ENCODE measurements at places on chromosomes 3 and 15.
A peak's percentile ranks its signal among the peaks of the same experiment; 100 is the strongest.

GRCh38 chr3:159786489-159787177, 202.0 kb upstream of the IL12A start:
- no peak for DNase-seq

- DNase-seq = no peak
Observed at GRCh38 chr3:121979734-121980449, 42.2 kb downstream of the ILDR1 start.

GRCh38 chr3:177169936-177170722, 27.2 kb downstream of the TBL1XR1 start:
- no peak for DNase-seq

DNA sequence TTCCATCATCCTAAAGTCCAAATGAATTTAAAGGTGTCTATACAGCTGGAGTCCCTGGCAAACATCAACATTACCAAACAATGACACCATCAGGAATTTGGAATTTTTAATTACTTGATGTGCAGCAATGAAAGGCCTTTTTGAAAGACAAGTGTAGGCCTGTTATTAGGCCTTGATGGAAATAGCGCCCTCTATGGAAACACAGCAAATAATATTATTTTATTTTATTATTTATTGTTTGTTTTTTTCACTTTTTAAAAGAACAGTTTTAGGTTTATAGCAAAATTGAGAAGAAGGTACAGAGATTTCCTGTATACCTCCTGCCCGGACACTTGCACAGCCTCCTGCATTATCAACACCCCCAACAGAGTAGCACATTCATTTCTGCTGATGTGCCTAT, 18.1 kb upstream of the OR5AC2 start:
- no peak for DNase-seq

DNA sequence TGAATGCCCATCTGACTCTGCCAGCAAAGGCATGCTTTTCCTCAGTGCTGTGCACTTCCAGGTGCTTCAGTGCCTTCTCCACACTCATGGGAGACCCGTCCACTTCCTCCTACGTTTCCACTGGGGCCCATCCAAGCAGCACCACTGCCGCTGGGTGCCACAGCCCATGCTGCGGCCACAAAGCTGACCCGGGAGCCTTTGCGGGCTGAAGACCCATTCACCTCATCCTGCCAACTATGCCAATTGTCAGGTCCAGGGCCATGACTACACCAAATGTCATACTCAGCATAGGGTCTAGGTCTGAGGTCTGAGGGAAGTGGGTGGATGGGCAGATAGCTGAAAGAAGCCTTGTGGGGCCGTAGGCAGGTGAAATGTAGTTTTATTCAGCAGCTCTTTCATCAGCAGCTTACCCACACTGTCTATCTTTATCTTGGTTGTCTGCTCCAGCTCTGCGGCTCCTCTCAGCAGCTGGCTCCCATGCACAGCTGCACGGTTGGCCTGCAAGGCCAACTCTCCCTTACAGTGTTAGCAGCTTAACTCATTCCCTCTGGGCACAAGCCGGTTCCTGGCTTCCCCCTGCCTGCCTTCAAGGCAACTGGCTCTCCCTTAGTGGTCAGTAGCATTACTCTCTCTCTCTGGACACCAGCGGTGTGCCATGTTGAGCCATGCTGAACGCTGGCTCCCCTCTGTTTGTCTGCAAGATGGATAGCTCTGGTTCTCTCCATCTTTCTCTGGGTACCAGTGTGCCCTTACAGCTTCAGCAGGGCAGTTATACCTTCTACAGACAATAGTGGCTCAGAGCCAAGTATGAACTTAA, 63.7 kb upstream of the SIAH2 start:
- no peak for DNase-seq

- DNase-seq = no peak
Observed at GRCh38 chr15:70438776-70439175, 324.6 kb downstream of the UACA start.

DNA sequence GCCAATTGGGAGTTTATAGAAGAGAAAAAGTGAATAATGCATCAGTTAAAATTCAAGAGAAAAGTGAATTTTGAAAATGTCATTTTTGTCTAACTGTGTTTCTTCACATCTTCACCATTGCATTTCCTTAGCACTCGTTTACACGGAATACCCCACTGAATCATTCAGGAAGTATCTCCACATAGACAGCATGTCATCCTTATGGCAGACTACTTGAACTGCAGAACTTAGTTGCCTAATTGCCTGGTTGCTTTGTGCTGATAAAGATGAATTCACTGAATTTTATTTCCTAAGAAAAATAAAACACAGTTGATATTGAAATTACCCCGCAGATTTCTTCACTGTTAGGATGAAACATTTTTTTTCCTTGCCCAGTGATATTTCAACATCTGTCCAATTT, 627.1 kb downstream of the ROBO1 start:
- DNase-seq = no peak

GRCh38 chr15:67715170-67715569, 110.1 kb upstream of the SKOR1 start:
- peak; percentile 28 for DNase-seq

DNA sequence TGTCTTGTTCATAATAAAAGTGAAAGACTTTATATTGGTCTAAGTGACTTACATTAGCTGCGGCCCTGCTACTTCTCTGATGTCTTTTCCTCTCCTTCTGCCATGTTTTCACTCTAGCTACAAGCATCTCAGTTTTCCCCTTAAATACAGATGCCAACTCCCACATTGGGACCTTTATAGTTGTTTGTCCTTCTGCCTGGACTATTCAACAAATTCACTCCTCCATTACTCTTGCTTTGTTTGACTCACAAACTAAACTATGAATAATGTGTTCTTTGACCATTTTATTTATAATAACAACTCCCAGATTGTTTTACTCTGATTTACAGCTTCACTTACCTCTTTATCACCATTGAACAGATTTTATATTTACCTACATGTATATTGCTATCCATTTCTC, 1369.9 kb downstream of the SI start:
- no peak for DNase-seq

DNA sequence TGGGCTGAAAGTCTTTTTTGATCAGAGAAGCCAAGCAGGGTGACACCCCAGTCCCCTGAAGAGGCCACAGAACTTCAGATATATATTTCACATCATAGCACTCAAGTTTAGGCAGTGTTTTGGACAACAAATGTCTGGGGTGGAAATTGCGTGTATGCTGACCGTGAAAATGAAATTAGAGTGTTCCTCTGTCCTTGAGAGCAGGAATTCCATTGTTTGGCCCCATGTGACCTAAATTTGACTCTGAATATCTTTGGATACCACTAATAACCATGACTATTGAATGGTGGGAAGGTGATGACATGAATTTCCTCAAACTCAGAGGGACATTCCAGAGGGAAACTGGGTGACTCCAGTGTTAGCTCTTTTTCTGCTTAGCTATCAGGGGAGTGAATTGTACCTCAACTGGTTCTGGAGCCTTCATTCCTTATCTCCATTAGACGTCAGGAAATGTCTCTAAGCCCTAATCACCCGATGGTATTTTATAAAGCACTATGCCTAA, 263.5 kb upstream of the RASGRP1 start:
- DNase-seq = no peak

GRCh38 chr3:141812586-141812985, 49.4 kb downstream of the GRK7 start:
- DNase-seq = no peak

GRCh38 chr15:44545913-44546802, 9.2 kb downstream of the EIF3J start:
- DNase-seq = no peak

DNA sequence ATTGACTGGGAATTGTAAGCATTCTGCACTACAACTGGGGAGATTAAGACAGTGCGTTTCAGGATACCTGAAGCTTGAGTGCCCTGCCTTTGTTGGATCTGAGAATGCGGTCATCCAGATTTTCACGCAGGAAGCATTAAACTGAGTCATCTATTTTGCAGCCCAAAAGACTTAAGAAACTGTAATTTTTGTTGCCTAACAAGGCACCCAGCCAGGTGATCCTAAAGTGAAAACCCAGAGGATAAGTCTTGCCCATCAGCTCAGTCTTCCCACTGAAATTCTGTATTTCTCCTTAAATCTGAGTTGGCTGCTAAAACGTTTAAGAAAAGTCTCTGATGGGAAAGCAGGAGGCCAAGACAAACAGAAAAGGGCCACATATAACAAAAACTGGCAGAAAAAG, 242.5 kb upstream of the TMCO5A start:
- no peak for DNase-seq

- peak; percentile 33 for DNase-seq
Observed at GRCh38 chr3:25455441-25456132, 27.5 kb downstream of the RARB start.

DNA sequence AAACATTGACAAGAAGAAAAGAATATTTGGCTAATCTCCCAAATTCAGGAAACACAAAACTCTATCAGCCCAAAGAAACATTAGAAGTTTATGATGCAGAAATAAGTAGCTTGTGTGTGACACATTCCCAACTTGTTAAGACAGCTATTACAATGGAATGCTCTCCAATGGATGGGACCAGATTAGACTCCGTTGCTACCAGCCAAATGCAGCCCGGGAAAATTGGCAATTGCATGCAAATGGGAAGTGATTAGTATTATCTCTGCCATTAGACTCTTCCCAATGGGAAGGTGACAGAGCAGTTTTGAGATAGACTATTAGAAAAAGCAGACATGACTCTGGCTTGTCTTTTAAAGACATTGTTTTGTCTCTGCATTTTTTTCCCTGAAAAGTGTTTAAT, 37.4 kb upstream of the KCNMB2 start:
- no peak for DNase-seq

DNA sequence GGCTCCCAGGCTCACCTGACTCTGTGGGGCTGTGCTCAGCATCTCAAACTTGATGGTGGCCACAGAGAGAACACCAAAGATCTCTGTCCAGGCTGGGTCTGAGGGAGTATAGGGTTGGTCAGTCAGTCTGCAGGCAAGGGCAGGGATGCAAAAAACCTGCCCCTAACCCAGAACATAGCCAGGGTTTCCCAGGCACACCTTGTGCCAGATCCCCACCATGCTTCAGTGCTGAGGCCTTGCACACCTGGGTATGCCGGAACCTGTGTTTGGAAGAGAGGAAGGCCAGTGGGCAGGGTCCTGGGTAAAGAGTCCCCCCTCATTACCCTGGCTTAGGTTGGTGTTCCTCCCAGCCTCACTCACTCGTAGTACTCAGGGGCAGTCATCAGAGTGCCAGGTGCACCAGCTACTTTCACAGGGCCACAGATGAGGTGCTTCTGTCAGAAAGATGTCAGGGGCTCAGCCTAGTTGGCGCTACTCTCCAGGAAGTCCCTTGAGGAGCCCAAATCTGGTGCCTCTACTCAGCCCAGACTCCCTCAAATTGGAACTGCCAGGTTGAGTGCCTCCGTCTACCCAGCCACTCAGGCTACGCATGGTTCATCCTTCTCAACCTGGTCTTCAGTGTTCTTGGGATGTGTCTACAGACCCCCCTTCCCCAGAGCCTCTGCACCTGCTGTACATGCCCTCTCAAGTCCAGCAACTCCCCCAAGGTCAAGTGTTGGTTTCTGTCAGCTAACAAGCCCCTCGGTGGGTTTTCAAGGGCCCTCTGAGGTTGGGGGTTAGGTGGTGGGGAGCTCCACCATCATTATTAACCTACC, 1.8 kb downstream of the DALRD3 start:
- no peak for DNase-seq

- DNase-seq = no peak
Observed at GRCh38 chr3:195139091-195139875, 131.7 kb downstream of the XXYLT1 start.

- DNase-seq = no peak
Observed at GRCh38 chr3:129162729-129163579, 2.1 kb upstream of the ISY1 start.

GRCh38 chr3:42894698-42895579, 11.0 kb upstream of the ZNF662 start:
- DNase-seq = no peak

DNA sequence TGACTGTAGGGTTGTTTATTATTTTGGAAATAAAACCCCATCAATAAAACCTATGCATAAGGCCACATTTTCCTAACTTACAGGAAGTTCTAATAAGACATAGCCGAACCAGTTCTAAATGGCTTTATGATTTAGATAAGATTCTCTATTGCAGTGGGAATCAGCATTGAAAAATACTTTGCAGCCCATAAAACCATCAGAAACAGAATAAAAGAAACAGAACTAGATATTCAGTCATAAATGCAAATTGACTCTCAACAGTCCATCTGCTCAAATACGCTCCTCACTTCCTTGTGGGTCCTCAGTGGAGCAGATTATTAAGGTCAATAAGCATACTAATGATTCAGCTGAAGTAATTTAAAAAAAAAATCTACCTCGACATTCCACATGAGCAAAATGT, 8.8 kb downstream of the SATB1 start:
- no peak for DNase-seq

GRCh38 chr15:39396979-39397615, 183.8 kb upstream of the THBS1 start:
- DNase-seq = no peak

DNA sequence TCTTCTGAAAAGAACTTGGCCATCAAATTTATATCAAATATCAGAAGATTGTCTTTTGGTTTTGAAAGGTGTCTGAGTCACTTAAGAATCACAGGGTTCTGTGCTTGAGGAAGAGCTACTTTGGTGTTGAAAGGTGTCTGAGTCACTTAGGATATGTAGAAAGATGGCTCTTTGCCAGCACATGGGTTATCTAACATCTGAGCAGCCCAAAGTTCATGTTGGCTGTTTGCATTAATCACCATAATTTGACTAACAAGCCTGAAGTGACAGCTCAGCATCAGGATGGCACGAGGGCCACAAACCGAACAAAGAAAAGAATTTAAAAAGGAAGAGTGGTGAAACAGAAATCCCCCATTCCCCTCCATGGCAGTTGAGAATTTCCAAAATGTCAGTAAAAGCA, 190.5 kb upstream of the CMC1 start:
- no peak for DNase-seq

DNA sequence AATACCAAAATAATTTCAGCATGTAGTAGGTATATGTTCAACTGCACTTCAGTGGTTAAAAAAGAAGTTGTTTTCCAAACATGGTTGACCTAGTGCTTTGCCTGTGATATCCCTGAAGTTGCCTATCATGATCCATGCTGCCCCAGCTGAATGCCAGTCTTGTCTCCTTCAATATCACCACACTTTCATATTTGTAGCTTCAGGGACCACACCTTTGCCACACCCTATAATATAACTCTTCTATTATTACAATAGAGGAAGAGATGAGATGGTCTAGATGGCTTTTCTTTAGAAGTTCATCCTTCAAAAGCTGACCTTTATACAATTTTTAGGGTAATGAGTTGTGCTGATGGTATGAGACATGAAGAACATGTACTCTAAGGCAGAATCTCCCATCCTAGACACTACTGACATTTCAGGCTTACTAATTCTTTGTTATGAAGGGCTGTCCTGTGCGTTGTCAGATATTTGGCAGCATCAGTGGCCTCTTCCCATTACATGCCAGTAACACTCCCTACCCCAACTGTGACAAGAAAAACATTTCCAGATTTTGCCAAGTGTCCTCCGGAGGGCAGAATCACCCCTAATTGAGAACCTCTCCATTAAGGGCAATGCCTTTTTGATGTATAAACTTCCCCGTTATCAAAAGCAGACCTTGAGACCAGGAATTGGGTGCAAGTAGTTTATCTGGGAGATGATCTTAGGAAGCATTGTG, 76.2 kb upstream of the PLCL2 start:
- no peak for DNase-seq

- DNase-seq = no peak
Observed at GRCh38 chr3:161990036-161990435, 493.4 kb downstream of the OTOL1 start.

GRCh38 chr3:112874725-112875124, 28.1 kb upstream of the CD200R1L start:
- DNase-seq = no peak

Measured in HEK293T (cell line).